ENCODE measurements at places on chromosomes 12 and 14. TPM values are rescaled to one million over a fixed set of nuclear protein-coding genes. Genes with fewer than 3 reads are reported as not detected.

DNA sequence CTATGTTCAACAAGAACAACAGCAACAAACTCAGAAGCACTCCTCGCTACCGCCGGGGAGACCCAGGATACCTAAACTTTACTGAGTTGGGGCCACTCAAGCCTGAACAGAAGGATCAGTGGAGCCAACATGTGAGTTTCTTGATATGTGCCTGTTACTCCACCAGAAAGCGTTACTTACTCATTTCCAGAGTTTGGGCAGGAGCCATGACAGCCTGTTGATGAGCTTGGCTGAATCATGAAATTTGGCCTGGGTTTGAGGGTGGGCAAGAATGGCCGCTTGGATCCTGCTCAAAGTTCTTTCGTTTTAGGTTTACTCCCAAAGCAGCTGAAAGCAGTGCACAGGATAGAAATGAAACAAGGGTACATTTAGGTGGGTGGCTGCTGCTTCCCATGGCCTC, 12.0 kb upstream of the GALNT6 start:
- DNase-seq: no peak

GRCh38 chr12:13005649-13006048, 5.6 kb upstream of the HEBP1 start:
- no peak for DNase-seq

GRCh38 chr14:98984719-98985041, 287.3 kb downstream of the BCL11B start:
- DNase-seq: no peak

The KLHL33 gene
- total RNA-seq: 0.08 TPM

DNA sequence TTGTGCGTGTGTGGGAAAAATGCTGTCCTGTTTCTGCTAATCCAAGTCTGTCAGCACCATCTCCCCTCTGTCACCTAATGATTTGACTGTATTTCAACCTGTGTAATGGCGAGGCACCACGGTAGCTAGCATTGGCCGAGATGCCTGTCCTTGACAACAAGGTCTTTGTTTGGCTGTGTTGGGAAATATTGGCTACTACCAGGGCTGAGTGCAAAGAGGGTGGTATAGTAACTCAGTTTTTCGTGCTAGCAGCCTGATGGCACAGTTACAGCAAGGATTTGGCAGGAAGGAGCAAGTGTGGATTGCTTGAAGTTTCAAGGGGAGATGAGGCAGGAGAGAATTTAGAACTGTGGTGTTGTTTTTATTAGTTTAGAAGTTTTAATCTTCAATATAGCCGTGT, 440.3 kb upstream of the RGS6 start:
- DNase-seq: no peak

DNA sequence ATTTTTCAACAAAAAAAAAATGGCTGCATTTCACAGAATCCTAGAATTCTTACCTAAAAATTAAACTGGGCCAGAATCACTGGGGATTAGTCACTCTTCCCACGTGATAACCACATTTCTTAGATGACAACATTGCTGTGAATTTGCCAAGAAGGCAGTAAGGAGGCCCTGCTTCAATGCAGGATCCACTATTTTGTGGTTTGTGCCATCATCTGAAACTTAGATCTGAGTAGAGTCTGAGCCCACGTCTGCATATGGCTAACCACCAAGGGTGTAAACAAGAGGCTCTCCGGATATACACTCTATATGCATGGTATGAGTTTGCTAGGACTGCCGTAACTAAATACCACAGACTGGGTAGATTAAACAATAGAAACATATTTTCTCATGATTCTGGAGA, 24.4 kb upstream of the TBX5 start:
- no peak for DNase-seq

The ARL1 gene
- 49.2 TPM for total RNA-seq

DNA sequence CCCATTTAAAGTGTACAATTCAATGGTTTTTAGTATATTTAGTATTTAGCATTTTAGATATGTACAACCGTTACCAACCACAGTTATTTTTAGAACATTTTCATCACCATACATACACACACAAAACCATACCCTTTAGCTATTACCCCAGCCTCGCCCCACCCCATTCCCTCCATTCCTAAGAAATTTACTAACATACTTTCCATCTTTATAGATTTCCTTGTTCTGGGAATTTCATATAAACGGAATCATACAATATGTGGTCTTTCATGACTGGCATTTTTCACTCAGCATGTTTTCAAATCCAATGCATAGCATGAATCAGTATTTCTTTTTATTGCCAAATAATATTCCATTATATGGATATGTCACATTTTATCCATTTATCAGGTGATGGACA, 101.5 kb downstream of the TAOK3 start:
- no peak for DNase-seq

GRCh38 chr12:75805320-75805719, 226.3 kb downstream of the PHLDA1 start:
- no peak for DNase-seq

GRCh38 chr12:23770202-23770938, 179.1 kb downstream of the SOX5 start:
- DNase-seq: no peak

DNA sequence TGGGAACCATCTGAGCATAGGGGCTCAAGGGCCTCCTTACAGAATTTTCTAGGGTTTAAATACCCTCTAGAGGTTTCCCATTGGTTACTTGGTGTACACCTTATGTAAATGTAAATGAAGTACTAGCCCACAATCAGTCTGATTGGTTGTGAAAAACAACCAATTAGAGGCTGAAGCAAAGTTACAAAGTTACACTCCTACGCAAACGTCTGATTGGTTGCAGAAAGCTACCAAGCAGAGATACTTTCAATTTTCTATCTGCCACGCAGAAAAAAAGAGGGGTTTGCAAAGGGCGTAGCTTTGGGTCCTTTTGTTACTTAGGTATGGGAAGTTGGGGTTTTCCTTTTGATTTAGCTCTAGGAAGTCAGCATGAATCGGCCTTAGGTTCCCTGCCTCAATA, 1.8 kb upstream of the TMEM19 start:
- no peak for DNase-seq

The HELB gene
- total RNA-seq: 3.5 TPM

The KCNJ8 gene
- 0.27 TPM for total RNA-seq

The C12orf50 gene
- total RNA-seq: not detected

- no peak for DNase-seq
Measured at GRCh38 chr12:84046859-84047258, 865.7 kb downstream of the SLC6A15 start.

The ERP27 gene
- 0.07 TPM for total RNA-seq

All from kidney epithelial cell (primary cell).